Stimulated activated CD8-positive, alpha-beta memory T cell treated with anti-CD3 and anti-CD28 coated beads, Interleukin-7, amount 100 ng/mL, for 24 hours (primary cell): ENCODE measurements at places on chromosomes 7 and 10.

- no peak for DNase-seq
These were observed 224.1 kb downstream of the DNAJB6 start for GRCh38 chr7:157560710-157561522.

GRCh38 chr7:151139791-151140190 lies 27.7 kb downstream of the GBX1 start:
- no peak for DNase-seq

GRCh38 chr7:25148772-25149575 lies 23.9 kb upstream of the CYCS start:
- no peak for DNase-seq

DNA sequence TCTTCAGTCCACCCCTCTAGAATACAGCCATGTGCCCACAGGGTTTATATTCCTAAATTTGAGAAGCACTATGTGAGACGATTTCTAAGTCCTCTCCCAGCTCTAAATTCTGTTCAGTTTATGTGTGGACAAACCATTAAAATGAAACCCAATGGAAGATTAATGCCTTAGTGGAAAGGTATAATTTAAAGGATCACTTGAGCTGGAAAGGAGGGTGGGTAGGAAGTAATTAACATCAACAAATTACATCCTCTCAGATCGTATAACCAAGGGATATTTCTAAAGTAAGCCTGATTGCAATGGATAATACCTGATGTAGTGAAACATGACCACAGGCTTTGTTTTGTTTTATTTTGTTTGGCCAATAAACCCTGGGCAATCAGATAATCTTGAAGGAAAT lies 511.0 kb upstream of the COBL start:
- no peak for DNase-seq

DNA sequence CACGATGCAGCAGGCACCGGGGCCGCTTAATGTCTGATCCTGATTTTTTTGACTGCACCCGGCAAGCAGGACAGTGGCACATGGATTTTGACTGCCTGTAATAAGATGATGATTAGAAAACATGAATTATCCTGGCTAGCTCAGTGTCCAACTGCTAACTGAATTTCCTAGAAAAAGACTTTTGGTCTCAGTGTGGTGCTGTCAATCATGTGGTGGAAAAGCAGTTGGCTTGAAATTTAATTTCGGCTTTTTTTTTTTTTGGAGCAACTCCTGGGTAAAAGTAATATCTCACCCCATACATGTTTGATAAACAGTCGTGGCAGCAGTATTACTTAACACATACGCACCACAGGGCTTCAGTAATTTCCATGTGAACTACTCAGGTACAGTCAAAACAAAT lies 227.7 kb downstream of the FANK1 start:
- no peak for DNase-seq

GRCh38 chr7:2313450-2314208 lies 612 bp downstream of the SNX8 start:
- DNase-seq: no peak

DNA sequence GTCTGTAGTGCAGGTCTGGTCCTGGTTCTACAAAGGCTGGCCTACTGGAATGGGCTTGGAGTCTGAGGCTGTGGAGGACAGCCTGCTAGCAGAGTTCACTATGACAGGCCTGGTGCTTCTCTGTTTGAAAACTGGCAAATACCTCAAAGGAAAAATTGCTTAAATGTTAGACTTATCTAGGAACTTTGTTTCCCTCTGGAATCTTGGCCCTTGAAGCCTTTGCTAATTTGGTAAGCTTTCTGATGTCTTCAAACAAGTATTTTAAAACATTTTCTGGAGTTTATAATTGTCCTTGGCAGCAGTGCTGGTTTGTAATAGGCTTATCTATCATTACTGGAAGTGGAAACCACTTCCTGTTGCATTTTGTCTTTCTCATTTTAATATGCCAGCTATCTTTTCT lies 139.7 kb downstream of the TMEM26 start:
- DNase-seq: no peak

DNA sequence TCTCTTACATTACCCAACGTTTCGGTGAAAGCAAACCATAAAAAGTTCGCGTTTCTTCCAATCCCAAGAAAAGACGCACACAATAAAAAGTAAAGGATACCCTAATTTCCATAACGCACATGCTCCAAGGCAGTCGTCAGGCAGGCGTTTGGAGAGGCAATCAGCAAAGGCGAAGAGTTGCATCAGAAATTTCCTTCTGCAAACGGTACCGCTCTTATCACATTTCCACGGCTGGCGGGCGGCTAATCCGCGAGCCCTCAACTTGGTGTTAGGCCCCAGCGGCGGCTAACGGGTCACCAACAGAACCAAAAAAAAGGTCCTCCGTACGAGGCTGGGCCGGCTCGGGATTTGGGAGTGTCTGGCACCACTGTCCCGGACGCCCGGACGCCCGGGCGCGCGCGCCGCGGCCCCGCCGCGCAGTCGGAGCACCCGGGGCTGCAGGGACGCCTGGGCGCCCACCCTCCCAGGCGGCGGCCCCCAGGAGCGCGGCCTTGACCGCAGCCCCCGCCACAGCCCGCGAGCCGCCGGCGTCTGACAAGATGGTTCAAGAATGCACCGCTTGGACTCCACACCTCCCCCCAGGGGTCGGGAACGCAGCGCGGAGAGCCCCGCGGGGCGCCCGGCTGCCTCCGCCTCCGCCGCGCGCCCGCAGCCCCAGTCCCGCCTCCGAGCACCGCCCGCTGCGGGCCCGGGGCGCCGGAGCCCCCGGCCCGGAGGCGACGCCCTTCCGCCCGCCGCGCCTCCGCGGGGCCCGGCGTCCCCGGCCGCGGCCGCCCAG lies 9.8 kb upstream of the GRB10 start:
- DNase-seq: no peak

GRCh38 chr7:47806701-47807103 lies 141.6 kb downstream of the PKD1L1 start:
- no peak for DNase-seq

- DNase-seq: no peak
These were observed 632.6 kb downstream of the KCNMA1 start for GRCh38 chr10:77004917-77005564.

DNA sequence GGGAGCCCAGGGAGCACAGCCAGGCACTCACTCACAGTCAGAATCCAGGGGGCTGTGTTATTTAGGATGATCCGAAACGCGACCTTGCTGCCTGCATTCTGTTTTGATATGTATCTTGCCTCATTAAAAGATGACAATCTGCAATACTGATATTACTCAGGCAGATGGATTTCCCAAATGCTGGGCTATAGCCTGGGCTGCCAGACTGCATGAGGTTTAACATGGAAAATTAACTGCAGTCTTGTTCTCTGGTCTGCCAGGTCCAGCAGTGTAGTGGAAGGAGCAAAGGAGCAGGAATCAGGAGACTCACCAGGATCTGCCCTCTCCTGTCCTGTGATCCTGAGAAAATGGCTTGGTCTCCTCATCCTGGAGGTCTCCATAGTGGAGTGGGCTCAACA lies 258.1 kb downstream of the PAXIP1 start:
- no peak for DNase-seq

- DNase-seq: no peak
These were observed 261.2 kb downstream of the SKIDA1 start for GRCh38 chr10:21264271-21264670.

DNA sequence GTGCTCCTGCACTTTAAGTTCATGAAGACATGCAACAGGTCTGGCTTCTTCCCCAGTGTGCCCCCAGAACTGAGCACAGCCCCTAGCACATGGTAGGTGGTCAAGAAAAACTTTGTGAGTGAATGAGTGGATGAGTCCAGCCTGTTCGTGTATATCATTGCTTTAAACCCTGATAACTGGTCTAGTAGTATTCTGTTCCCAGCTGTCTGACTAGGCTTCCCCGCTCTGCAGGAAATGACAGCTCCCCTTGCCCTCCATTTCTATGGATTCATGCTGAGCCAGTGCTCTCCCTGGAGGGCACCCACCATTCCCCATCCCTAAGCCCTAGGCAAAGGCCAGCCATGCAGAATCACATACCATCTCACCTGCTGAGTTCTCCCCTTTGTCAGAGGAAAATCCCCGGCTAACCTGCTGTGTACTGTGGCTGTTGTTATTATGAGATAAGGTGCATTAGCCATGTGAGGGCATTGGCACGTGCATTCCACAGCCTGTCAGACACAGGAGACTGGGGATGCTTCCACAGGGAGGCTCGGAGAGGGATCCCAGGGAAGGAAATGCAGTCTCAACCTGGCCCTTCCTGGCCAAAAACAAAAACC lies 698.9 kb downstream of the GRID1 start:
- DNase-seq: no peak

DNA sequence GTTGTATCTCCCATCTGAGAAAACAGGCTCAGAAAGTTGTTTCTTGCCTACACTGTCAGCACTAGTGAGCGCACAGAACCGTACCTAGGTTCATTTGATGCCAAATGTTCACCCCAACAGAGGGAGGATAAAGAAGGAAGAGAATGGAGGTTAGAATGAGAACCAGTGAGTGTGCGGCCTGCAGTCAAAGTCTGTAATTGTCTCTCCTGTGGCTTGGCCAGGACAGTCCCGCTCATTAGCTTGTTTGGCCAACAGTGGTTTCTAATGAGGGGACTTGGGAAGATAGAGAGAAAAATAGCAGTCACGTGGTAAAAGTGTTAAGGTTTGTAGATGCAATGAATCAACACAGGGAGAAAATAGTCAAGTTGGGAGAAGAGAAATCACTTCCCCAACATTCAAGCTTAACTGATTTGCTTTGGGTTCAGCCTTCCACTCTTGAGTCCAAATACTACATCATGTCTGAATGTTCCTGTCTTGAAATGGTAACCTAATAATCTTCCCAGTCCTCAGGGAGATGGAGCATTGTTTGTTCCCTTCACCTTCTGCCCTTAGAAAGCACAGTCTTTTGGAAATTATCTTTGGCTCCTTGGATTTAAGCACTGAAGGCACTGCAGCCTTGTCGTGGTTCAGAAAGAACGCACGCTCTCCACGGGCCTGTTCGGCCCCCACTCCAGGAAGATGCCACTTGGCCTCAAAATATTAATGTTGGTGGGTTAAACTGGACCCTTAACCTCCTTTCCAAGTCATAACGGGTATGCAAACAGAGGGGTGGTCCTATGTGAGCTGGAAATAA lies 360.4 kb upstream of the ZNF32 start:
- no peak for DNase-seq

GRCh38 chr10:68560186-68560942 lies at the start of gene TET1:
Gene TET1 (plus strand): TSS chr10:68560337. CDS start chr10:68572339, 12,002 bp downstream.
- no peak for DNase-seq

DNA sequence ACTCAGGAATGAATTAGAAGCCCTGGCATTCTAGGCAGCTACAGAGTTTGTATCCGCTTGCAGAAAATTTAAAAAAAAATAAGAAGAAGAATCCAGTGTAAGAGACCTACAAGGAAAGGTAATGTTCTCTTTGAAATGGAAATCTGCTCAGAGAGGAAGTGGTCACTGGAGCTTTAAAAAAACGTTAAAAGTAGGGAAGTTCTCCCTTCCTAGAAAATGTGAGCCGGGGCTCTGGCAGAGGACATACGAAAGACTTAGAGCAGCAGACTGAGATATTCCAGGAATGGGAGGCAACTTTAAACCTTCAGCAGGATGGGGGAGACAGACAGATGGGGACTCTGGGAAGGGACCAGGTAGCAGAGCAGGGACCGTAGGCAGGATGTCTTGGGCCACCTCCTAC lies 149.4 kb upstream of the NPS start:
- no peak for DNase-seq

DNA sequence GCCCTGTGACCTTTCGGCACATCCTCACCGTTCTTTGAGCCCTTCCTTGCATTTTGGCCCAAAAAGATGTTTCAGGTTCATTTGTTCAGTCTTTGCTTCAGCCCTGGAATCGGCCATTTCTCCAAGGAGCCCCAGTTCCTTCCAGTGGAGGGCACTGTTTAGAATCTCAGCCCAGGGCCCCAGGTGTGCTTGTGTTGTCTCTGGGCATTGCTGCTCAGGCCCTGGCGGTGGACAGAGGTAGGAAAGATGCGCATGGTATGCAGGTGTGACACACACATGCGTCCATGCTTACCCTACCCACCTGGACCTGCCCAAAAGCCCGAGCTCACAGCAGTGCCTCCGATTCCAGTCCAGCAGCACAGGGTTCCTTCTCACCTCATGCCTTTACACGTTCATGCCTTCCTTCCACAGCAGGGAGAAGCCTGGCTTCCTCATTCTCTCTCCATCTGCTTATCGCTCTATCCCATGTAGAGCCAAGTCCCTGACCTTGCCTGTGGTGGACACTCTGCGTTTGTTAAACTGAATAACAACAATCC lies 70.6 kb downstream of the LHPP start:
- DNase-seq: no peak

- DNase-seq: no peak
These were observed 76.9 kb upstream of the PRSS58 start for GRCh38 chr7:142334806-142335205.

DNA sequence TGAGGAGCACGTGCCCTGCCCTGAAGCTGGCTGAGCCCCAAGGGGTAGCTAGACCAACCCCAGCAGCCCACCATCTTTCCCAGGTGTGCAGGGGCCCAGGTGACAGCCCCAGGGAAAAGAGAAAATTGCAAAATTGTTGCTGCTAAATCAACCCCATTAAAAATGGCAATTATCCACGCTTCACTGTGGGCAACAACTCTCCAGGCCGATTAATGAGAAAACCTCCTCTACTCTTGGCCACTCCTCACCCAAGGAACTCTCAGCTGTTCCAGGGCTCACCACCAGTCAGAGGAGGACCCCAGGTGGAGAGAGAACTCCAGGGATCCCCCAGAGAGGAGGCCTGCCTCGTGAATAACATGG lies 516.1 kb upstream of the MGMT start:
- no peak for DNase-seq

DNA sequence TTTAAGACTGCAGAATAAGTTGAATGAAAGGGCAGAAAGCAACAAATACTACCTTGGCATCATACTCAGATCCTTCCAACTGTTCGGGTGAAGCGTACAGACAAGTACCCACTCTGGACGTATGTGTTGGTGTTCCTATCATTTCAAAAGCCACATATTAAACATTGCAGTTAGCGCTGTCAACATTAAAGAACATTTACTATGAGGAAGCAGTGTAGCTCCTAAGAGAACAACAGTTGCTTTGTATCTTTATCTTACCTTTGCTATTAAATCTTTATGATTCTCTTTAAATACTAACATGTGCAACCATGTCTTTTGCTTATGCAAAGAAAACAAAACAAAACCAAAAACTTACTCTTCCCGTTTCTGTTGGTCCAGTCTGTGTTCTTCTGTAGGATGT lies 2.6 kb upstream of the ANKRD61 start:
- DNase-seq: no peak

GRCh38 chr10:1736144-1736971 lies 967 bp downstream of the ADARB2 start:
- no peak for DNase-seq
